Endothelial cell (in vitro differentiated cells): ENCODE measurements at places on chromosomes 1 and 21.

DNA sequence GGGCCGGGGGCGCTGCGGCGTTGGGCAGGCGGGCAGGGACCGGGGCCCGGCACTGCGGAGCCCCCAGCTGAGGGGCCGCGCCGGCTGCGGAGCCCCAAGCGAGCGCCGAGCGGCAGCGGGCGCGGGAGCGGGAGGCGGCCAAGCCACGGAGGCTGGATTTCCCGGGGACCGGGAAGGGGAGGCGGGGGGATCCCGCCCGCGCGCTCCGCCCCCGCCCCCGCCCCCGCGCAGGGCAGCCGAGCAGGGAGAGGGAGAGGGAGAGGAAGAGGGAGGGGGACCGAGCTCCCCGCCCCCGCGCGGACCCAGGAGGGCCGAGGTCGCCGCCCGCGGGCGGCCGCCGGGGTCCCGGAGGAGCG, at the start of gene DLGAP3:
Gene DLGAP3 (minus strand): TSS at position 154 of the 356 bp plus-strand sequence. CDS start 24,267 bp downstream, outside the sequence.
- peak; percentile 53 for DNase-seq

DNA sequence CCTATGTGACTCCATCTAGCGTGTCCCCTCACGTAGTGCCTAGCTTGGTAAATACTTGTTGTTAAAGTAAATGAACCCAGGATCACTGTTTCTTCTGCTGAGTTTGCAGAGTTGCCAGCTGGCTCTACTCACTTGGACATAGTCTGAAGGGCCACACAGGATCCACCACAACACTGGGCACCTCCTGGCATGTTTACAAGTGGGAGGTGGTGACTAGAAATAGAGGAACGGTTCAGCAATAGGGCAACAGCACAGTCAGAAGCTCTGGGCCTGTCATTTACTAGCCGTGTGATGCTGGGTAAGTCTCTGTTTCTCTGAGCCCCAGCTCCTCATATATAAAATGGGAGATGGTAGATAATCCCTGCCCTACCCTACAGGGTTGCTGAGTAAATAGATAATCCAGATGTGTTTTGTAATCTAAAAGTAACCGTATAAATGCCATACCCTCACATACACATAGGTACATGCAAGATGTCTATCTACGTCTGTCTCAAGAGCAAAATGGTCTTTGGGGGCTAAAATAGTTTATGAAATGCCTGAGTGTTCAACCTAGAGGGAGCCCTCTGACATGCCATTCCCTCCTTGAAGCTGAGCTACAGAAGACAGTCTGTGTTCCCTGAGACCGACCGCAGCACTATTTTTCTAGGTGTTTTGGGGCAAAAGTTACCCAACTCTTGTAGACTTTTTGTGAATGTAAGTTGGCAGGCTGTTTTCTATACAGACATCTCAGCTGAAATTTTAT, 20.5 kb downstream of the RNF220 start:
- DNase-seq: no peak

GRCh38 chr1:153490272-153491051, 30.0 kb upstream of the S100A7 start:
- no peak for DNase-seq

- no peak for DNase-seq
Observed at GRCh38 chr1:150094734-150095265, 27.2 kb downstream of the VPS45 start.

DNA sequence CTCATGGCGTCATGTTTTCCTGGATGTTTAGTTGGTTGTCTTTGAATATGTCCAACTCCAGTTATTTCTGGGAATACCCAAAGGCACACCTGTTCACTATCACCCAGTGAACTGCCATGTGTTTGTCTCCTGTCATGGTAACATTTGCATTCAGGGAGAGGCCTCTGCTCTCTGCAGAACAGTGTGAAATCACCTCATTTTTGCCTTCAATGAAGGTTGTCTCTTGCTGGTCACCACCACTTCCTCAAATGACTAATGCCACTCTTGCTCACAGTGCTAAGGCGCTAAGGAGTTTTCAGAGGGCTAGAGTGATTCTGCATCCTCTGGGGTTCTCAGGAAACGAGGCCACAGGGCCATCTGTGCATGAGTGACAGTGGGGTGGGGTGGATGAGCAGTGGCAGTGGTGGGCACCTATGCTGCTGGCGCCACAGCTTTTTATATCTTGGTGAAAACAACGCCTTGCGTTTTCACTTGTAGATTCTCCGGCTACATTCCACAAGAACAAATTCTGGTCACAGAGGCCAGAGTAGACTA, 60.0 kb upstream of the ATP5PO start:
- no peak for DNase-seq

- DNase-seq: no peak
Observed at GRCh38 chr1:100397681-100398080, 45.4 kb downstream of the CDC14A start.

GRCh38 chr1:221522529-221522940, 219.4 kb downstream of the DUSP10 start:
- no peak for DNase-seq

GRCh38 chr1:236761397-236762132, 33.5 kb upstream of the MTR start:
- DNase-seq: no peak

- DNase-seq: no peak
Observed at GRCh38 chr1:150968491-150968890, 6.1 kb downstream of the CERS2 start.

DNA sequence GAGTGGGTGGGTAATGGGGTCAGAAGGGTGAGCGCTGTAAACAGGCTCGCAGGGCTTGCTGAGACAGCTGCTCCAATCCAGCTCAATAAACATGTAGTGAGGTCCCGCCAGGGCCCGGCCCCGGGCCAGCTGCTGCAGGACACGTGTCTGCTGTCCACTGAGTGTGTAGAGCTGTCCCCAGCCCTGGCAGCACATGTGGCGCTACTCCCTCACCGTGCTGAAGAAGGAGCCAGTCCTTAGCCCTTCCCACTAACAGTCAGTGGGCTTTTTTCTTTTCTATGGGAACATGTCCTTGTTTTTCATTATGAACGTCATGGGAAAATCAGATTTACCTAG, 78.9 kb upstream of the C1orf174 start:
- no peak for DNase-seq

DNA sequence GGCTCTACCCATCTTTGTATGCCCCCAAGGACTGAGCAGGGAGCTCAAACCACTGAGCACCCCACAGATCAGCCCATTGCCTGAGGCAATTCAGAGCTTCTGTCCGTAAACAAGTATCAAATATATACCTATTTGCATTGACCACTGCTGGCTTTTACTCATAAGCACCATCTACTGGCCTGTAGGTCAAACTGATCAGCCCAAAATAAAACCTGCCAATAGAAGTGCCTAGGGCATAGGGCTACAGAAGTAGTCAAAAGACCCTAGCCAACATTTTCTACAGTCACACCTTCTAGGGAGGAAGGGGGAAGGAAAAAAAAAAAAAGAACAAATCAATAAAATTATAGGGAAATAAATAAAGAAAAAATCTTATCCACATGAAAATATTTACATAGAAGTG, 5.3 kb upstream of the LCE3D start:
- DNase-seq: no peak

- no peak for DNase-seq
Observed at GRCh38 chr1:201229771-201230635, 39.4 kb downstream of the IGFN1 start.

DNA sequence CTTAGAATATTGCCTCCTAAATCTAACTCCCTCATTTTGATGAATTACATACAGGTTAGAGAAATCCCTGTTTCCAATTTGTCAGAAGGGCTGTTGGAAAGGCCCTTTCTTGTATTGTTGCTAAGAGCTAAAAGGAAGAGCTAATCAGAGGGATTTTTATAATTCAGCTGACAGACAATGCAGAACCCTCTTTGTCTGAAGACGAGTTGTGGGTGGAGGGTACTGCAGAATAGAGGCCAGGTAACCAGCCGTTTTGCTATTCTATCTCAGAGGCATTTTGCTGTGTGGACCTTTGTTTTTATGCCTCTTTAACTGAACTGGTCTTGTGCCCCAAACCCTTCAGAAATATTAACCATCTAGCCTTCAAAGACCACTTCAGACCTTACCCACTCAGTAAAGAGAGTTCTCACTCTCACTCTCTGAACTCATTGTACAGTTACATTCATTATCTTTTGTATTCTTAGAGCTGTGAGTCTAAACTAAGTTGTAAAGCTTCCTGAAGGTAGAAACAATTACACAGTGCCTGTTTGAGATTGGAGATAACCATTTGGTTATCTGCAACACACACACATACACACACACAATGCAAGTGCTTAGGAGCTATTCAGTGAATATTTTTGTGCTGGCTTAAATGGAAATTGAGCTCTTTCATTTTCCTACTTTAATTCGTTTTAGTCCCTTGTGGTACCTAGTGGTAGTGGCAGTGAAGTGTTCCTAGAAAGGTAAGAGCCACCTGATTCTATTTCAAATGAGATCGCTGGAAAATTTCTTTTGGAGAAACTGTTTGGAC, 19.7 kb downstream of the KPNA6 start:
- DNase-seq: no peak

GRCh38 chr1:108075055-108075454, 110.1 kb upstream of the VAV3 start:
- no peak for DNase-seq

GRCh38 chr1:173476197-173476664, 904 bp upstream of the PRDX6 start:
- no peak for DNase-seq

DNA sequence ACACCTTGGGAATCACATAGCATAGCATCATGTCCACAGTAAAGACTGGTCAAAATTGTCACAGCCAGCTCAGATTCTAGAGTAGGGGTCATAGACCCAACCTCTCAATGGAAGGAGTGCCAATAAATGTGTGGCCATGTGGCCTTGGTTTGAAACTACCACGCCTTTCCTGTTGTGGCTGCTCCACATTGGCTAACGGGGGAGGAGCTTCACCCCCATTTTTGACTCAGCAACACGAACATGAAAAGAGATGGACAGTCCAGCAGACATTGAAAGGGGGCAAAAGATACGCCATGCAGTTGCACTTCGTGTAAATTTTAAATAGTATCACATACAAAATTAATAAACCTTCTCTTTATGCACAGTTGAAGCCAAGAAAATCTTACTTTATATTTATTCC, 78.4 kb upstream of the HIVEP3 start:
- DNase-seq: no peak

DNA sequence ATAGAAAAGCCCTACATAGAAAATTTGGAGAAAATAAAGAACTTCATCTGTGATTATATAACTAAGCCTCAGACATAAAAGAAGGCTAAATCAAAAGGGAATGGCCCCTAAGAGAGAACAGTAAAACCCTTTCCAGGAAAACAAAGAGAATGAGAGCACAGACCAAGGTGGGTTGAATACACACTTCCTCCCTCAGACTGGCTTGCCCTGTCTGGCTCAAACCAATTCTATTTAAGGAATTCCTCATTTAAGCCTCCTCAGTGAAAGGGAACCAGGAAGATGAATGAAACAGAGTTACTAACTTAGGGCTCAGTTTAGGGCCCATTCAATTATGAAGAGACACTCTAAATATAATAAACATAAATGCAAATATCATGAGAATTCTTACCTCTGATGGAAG, 10.6 kb upstream of the SYT14 start:
- DNase-seq: no peak

GRCh38 chr1:78102916-78103315, 57.1 kb downstream of the GIPC2 start:
- no peak for DNase-seq

DNA sequence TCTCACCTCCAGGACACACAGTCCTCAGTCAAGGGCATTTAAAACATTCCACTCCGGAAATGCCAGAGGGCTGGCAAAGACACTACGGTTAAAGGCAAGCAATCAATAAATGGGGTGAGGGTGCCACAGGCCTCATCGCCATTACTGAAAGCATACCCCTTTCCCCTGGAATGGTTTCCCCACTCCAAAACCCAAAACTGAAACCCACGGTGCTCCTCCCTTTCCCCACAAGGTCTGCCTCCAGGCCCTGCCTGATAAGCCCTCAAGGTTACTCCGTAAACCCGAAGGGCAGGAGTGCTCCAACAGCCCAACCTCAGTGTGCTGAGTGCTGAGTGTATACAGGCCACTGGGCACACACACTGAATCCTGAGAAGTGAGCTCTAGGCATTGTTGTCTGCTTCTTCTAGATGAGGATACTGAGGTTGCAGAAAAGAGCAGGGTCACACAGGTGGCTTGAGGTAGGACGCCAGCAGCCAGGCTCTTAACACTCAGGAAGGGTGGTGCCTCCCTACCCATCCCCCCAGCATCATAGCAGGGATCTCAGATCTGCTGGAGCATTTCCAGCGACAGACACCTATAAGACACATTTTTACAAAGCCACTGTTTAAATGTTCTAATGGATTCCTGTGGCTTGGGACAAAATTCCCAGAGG, 29.0 kb downstream of the SSBP3 start:
- no peak for DNase-seq

- no peak for DNase-seq
Observed at GRCh38 chr1:73765551-73766233, 432.3 kb downstream of the LRRIQ3 start.

DNA sequence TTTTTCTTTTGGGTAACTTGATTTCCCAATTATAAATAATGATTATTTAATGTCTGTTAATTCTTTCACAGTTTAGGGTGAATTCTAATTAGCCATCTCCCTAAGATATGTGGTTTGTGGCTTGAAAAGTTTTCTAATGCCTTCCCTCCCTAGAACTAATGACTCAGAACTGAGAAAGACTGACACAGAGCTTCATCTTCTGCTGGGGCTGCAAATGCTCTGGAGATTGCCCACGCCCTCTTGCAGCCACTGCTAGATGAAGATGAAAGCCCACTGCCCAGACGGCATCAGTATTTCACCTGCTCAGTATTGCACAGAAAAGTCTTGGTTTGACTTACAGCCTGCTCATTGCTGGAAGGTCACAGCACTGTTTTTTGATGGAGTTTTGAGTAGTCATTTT, 101.5 kb downstream of the ST6GALNAC3 start:
- DNase-seq: no peak
